ENCODE measurements at places on chromosomes 12 and 14.

DNA sequence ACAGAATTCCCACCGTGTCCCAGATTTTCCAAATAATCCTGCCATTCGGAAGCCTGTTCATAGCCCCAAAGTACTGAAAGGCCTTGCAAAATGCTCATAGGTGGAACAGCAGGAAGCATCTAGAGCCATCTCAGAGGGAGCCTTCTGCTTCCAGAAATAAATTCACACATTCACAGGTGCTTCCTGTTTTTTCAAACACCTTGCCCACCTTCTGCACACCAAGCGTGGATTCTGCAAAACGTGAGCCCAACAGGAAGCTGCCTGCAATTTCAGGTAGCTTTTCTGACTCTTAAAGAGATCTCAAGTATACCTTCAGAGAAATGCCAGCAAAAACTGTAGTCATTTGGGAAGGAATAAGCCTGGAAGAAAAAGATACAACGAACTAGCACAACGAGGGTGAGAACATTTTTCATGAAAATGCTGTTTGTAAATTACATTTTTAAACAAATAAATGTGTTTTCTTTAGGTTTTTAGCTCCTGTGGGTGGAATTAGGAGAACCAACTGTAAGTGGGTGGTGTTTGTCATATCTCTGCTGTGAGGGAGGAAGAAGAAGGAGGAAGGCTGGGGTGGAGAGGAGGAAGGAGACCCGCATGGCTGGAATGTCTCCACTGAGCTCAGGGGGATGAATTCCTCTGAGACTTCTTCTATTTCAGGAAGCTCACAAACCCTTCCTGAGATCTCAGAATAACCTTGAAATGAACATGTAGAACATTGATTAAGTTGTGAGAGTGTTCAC is at the start of gene IFNG-AS1:
IFNG-AS1 (plus strand) TSS at position 264 of the 737 bp plus-strand sequence.
- DNase-seq, result no peak

DNA sequence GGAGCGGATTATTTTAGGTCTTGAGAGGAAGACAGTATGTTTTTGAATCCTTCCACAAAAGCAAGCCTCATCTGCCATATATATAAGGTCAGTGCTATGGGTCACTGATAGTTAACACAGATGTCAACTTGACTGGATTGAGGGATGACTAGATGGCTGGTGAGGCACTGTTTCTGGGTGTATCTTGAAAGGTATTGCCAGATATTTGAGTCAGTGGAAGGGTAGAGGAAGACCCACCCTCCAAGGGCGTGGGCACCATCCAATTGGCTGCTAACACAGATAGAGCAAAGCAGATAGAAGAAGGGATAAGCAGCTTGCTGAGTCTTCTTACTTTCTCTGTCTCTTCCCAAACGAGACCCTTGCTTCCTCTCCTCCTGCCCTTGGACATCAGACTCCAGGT is 185.0 kb upstream of the BTG1 start:
- no peak for DNase-seq

GRCh38 chr14:101234244-101234937 is 326.9 kb upstream of the DIO3 start:
- no peak for DNase-seq

- peak; percentile 44 for DNase-seq
Observed at GRCh38 chr12:130552483-130552996, 163.6 kb downstream of the RIMBP2 start.

DNA sequence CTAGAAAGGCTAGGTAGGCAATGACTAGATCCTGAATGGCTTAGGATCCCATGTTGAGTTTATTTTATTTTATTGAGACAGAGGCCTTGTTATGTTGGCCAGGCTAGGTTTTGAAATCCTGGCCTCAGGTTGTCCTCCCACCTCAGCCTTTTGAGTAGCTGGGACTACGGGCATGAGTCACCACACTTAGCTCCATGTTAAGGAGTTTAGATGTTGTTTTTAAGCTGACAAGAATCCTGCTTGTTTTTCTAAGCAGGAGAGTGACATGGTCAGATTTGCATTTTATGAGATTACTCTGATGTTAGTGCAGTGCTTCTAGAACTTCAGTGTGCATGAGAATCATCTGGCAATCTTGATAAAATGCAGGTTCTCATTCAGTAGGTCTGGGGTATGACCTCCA is 14.5 kb downstream of the CCDC198 start:
- DNase-seq, result no peak

- DNase-seq, result no peak
Observed at GRCh38 chr12:48286665-48287064, 64.1 kb downstream of the ZNF641 start.

- DNase-seq, result no peak
Observed at GRCh38 chr14:101127224-101127623, 223.7 kb upstream of the RTL1 start.

DNA sequence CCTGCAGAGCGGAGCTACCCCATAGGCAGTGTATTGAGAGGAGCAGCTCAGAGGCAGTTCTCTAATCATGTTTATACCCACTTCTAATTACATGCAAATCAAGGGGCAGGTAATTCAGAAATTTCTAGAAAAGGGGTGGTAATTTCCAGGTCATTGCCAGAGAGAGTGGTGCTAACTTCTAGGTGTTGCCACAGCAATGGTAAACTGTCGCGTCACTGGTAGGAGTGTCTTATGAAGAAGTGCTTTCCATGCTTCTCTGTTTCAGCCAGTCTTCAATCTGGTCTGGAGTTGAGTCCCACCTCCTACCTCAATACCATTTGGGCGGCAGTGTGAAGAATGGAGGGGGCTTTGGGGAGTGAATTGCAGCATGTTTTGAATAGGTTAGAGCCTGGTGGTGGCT is 8.5 kb upstream of the AMN1 start:
- no peak for DNase-seq

DNA sequence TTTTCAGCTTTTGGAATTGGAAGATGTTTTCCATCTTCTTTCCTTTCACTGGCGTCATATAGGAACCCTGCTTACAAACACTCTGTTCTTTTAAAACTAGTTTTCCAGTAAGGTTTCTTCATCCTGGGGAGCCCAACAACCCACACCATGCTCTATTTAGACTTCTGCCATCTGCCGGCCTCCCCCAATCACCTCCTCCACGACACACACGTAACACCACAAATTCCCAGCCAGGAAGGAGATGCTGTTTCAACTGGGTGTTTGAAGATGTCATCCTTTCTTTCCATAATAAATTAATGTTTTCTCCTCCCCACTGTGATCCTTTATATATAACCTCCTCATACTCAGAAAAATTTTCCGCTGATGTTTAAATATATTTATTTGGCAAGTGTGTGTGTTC is 231.4 kb upstream of the DDHD1 start:
- DNase-seq, result no peak

DNA sequence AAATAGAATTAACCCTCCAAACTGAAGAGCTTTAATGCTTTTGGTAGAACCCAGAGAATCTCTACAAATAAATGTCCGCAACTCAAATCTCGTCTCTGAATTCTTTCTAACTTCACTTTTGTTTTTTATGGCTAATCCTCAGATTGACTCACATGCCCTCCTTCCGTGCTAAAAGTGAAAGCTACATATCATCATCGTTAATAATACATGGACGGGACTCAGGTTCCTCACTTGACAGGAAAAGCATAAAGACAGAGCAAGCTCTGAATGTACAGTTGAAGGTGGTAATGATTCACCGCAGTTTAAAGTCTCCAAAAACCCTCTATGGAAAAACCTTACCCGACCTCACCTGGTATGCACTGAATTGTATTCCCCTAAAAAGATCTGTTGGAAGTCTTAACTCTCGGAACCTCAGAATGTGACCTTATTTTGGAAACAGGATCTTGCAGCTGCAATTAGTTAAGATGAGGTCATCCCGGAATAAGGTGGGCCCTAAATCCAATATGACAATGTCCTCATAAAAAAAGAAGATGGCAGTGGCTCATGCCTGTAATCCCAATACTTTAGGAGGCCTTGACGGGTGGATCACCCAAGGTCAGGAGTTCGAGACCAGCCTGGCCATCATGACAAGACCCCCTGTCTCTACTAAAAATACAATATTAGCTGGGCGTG is 147.4 kb upstream of the FOXN3 start:
- no peak for DNase-seq

DNA sequence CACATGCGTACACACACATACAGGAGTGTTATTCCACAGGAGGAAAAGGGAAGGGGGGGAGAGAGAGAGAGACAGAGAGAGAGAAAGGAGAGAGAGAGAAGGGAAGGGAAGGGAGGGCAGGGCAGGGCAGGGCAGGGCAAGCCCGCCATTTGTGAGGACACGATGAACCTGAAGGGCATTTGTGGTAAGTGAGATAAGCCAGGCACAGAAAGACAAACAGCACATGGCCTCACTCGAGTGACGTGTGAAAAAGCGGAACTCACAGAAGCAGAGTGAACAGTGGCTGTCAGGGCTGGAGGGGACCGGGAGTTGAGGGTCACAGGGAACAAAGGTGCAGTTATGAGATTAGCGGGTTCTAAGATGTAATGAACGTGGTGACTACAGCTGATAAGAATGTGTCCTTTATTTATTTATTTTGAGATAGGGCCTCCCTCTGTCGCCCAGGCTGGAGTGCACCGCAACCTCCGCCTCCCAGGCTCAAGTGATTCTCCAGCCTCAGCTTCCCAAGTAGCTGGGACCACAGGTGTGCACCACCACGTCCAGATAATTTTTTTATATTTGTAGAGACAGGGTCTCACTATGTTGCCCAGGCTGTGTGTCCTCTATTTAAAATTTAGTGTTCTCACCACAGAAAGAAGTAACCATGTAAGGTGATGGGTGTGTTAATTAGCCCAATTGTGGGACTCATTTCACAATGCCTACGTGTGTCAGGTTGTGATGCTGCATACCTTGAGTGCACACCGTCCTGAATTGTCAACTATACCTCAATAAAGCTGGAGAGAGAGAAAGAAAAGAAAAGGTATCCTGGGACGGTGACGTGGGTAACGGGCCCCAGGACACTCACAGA is 18.7 kb upstream of the FBRSL1 start:
- DNase-seq, result no peak

DNA sequence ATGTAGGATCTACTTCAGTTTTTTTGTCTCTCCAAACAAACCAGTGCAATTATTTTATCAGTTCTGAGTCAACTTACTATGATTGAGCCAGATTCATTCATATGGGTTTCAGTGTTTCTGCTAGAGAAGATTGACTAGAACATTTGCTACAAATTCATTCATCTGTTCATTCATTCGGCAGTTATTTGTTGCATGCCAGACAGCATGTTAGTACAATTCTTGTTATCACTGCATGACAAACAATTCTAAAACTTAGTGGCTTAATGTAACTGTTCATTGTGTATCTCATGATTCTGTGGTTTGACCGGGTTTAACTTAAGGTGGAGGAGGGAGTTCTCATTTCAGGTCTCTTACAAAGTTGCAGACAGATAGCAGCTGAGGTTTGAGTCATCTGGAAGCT is 52.3 kb downstream of the POLR3B start:
- DNase-seq, result no peak

DNA sequence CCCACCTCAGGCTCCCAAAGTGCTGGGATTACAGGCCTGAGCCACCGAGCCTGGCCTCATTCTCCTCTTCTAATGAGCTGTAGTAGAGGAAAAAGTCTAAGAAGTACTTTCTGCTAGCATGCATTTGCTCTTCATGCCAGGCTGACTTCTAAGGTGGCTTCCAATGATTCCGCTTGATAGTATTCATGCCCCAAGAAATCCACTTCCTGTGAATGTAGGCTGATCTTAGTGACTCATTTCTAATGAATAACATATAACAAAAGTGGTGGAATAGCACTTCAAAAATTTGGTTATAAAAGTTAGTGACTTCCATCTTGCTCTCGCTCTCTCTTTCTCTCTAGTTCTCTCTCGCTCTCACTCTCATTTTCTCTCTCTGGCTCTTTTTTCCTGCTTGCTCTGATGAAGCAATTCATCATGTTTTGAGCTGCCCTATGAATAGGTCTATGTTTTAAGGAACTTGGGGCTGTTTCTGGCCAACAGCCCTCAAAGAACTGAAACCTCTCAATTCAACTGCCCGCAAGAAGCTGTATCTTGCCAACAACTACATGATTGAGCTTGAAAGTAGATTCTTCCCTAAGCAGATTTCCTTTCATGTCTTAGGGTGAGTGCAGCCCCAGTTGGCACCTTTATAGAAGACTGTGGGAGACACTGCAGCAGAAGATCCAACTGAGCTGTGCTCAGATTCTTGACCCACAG is 282.9 kb downstream of the RMST start:
- DNase-seq, result no peak

GRCh38 chr14:102103062-102103695 is 16.3 kb upstream of the HSP90AA1 start:
- DNase-seq, result no peak

- DNase-seq, result no peak
Observed at GRCh38 chr14:68176687-68177086, 357.1 kb downstream of the RAD51B start.

GRCh38 chr14:104301731-104302460 is 163.5 kb downstream of the KIF26A start:
- no peak for DNase-seq

GRCh38 chr14:81179631-81180030 is 41.1 kb downstream of the GTF2A1 start:
- no peak for DNase-seq

GRCh38 chr14:26730929-26731618 is 133.2 kb upstream of the NOVA1 start:
- peak; percentile 42 for DNase-seq

DNA sequence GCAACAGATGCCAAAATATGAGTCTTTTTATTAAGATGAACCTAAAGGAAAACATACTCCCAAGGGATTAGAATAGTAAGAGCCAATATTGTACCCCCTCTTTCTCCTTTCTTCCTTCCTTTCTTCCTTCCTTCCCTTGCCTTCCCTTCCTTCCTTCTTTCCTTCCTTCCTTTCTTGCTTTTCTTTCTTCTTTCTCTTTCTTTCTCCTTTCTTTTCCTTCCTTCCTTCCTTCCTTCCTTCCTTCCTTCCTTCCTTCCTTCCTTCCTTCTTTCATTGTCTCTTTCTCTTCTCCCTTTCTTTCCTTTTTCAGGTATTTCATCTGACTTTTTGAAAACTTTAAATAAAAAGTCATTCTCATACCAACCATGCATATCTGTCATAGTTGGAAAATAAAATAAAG is 892.5 kb downstream of the LRFN5 start:
- DNase-seq, result no peak

- DNase-seq, result no peak
Observed at GRCh38 chr12:90896164-90896563, 58.8 kb downstream of the CCER1 start.

GRCh38 chr14:54487771-54488170 is 1.0 kb downstream of the GMFB start:
- DNase-seq, result no peak

- DNase-seq, result no peak
Observed at GRCh38 chr14:103861413-103862392, 14.3 kb upstream of the PPP1R13B start.

DNA sequence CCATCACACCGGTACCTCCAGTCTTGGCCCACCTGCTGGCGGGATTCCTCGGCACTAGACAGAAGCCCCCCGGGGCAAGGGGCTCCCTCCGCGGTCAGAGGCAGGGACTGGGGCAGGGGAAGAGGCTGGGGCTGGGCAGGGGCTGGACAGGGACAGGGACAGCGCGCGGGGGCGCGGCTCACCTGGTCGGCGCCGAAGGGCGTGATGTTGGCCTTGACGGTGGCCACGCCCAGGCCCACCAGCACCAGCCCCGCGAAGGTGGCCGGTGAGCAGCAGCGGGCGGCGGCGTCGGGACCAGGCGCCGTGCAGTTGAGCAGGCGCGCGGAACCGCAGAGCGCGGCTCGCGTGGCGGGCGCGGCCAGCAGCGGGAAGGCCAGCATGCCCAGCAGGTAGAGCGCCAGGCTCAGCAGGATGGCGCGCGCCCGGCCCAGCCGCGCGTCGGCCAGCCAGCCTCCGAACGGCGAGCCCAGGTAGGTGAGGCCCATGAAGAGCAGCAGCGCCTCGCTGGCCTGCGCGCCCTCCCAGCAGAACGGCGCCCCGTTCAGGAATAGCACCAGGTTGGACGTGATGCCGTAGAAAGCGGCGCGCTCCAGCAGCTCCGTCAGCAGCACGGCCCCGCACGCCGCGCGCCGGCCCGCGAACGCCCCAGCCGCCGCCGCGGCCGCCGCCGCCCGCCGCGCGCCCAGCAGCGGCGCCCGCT is 392 bp downstream of the SLC15A4 start:
- DNase-seq, result peak; percentile 50
